ENCODE measurements at places on chromosomes 4 and X.

DNA sequence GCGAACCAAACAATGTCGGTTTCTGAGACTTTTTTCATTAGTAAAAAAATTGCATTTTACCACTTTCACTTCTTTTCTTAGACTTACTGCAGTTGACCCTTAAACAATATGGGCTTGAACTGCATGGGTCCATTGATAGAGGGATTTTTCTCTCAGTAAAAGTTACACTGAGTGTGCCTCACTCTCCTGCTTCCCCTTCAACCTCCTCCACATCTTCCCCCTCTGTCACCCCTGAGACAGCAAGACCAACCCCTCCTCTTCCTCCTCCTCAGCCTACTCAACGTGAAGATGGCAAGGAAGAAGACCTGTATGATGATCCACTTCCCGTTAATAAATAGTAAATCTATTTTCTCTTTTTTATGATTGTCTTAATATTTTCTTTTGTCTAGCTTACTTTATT, 43.4 kb downstream of the TEC start:
- DNase-seq: no peak

DNA sequence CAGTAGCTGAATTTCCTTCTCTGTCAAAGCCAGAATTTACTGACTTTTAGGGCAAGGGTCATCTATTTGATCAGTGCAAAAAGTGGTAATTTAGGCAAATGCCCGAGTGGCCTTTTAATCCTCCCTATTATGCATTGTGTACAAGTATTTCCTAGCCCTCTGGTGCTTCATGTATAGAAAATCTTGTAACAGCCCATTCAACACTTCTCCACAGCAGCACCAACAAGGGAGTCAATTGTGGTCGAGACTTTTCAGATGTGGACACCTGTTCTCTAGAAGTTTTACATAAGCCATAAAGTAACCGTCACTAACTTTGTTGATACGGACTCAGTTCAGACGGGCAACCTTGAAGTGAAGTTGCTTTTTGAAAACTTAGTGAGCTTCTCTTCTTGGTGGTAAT, 50.9 kb upstream of the FHDC1 start:
- no peak for DNase-seq

GRCh38 chrX:5233830-5234229, 994.8 kb downstream of the NLGN4X start:
- DNase-seq: no peak

DNA sequence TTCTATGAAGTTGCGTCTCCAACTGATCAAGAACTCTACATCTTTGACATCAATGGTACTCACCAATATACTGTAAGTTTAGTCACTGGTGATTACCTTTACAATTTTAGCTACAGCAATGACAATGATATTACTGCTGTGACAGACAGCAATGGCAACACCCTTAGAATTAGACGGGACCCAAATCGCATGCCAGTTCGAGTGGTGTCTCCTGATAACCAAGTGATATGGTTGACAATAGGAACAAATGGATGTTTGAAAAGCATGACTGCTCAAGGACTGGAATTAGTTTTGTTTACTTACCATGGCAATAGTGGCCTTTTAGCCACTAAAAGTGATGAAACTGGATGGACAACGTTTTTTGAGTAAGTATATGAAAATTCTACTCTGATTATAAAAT, 162.3 kb downstream of the DCTD start:
- DNase-seq: no peak

DNA sequence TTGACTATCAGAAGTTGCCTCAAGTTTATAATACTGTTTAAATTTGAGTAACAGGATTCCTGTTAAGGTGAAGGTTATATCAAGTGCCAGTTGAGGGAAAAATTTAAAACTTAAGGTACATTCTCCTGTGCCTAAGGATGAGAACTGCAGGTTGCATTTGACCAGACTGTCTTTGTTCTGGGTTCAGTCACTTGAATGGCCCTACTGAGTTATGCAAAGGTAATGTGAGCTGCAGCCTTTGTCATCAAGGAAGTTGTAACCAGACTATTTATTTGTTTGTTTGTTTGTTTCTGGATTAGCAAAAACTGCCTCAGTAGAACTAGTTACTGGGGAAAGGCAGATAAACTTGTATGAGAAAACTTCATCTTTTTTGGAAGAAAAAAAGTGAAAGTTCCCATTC, 131.9 kb downstream of the ATOH1 start:
- no peak for DNase-seq

DNA sequence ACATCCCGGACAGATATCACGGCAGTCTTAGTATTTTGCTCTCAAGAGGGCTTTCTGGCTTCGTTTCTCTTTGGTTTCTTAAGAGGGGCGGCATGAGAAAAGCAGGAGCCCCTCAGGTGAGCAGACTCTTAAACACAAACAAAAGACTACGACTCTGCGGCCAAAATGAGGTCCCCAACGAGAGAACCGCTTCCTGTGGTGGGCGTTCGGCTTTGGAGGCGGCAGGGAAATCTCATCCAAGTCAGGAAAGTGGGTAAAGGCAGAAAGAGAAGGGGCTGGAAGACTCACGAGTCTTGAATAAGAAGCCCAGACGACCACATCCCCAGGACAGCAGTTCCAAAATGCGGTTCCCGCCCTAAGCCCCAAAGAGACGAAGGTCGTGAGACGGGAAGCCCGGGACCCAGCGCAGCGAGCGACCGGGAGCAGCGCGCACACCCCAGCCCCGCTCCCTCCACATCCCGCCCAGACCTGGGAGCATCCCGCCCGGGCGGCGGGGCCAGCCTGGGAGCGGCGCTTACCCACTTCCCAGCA, 409 bp downstream of the UGDH start:
- no peak for DNase-seq

- DNase-seq: no peak
Observed at GRCh38 chr4:45475548-45475947, 648.3 kb downstream of the GABRG1 start.

- DNase-seq: no peak
Observed at GRCh38 chrX:111035991-111036390, 60.0 kb upstream of the PAK3 start.

- no peak for DNase-seq
Observed at GRCh38 chr4:73596001-73596400, 24.2 kb downstream of the RASSF6 start.

- DNase-seq: no peak
Observed at GRCh38 chr4:2059046-2059725, at the start of gene NAT8L. Gene NAT8L (plus strand): TSS chr4:2059327. CDS start chr4:2059512, 185 bp downstream.

DNA sequence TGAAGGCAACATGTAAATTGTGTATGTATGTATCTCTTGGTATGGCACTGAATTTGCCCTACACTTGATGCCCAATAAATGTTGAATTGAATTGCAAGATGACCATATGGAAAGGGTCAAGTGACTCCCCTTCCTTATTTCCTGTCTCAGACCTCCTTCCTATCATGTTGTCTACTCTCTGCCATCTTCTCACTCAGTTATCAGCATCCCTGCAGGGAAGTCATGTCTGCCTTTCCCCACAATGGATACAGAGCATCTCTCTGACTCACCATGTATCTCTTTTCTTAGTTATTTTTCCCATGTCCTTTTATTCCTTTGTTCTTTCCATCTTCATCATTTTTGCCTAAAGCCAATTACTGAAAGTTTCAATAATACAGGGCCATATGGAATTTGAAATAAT, 22.5 kb downstream of the BMX start:
- no peak for DNase-seq

- no peak for DNase-seq
Observed at GRCh38 chr4:3432381-3432790, 9.4 kb upstream of the HGFAC start.

DNA sequence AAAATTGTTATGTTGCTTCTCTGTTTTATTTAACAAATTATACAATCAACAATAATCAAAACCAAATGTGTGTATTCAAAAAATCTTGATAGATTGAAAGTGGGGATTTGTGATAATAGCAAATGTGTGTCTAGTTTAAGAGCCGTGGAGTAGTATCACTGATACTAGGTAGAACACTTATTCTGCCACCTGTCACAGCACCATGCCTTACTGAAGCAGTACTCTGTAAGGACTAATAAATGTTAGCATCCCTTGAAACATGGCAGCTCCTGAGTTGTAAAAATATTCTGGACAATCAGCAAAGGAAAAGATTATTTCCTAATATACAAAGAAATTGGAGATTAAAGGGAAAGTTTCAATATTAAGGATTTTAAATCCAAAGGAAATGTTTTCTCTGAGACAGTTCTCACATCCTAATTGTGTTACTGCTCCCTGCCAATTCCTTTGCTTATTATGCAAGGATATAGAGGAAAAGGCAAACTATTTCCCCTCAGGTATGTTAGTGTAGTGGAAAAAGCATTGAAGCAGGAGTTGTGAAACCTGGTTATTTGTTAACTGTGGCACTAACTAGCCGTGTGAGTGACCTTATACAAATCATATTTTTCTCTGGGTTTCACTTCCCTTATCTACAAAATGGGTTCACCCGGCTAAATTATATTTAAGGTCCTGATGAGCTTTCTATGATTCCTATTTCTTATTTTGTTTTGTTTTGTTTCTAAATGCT, 303.1 kb downstream of the ARHGAP24 start:
- DNase-seq: no peak

DNA sequence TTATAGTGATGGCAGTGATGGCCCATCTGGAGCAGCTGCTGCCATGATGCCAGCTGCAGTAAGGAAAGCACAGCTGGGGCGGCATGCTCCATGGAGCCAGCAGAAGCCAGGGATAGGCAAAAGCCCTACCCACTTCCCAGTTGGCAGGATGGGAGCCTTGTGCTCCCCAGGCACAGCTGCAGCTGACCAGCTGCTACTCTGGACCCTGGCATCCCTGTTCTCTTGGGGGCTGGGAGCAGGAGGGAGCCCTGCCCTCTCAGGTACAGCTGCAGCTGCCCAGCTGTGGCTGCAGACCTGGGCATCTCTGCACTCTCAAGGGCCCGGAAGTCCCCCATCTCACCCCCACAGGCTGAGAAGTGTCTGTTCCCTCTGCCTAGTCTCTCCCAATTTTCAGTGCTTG, 531.9 kb downstream of the PCDH18 start:
- no peak for DNase-seq

GRCh38 chr4:110989125-110989524, 366.2 kb upstream of the PITX2 start:
- no peak for DNase-seq

- DNase-seq: no peak
Observed at GRCh38 chr4:13548059-13548983, 4.0 kb upstream of the NKX3-2 start.

DNA sequence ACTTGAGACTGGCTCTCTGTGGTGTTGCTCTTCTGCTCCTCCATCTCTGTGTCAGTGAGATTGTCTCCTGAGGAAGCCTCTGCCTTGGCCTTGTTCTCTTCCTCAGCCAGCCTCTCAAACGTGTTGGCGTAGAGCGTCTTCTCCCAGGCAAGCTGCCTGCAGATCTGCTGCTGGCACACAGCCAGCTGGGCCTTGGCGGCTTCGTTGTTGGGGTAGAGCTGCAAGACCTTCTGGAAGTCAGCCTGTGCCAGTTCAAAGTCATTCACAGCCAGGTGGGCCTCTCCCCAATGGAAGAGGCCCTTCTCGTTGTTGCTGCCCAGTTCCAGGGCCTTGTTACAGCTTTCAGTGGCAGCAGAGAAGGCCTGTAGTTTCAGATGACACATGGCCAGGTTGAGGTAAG, 159.1 kb downstream of the NDST3 start:
- no peak for DNase-seq

GRCh38 chrX:86714441-86714840, 566.2 kb downstream of the DACH2 start:
- no peak for DNase-seq

DNA sequence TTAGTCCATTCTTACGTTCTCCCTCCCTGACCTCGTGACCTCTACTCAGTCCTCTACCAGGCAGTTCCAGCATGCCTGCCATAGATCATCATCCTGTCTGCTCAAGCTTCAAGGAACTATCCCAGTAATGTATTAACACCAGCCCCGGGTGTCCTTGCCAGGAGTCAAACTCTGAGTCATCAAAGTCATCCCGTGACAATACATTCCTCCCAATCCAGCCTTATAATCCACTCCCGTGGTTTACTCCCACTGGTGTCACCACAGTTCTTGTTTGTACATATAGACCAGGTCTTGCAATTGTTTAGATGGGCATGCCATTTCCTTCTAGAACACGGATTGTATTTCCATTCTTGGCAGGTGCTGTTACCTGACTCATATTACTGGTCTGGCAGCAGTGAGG, 68.7 kb upstream of the TAB3 start:
- DNase-seq: no peak

GRCh38 chrX:142040906-142041305, 137.2 kb downstream of the MAGEC1 start:
- no peak for DNase-seq

- DNase-seq: no peak
Observed at GRCh38 chr4:174429701-174430410, 92.4 kb downstream of the HPGD start.

GRCh38 chr4:139986689-139987501, 167.1 kb downstream of the MAML3 start:
- DNase-seq: no peak

- no peak for DNase-seq
Observed at GRCh38 chr4:63894161-63894560, 515.1 kb downstream of the TECRL start.

- no peak for DNase-seq
Observed at GRCh38 chr4:168797738-168798375, 212.2 kb downstream of the CBR4 start.

DNA sequence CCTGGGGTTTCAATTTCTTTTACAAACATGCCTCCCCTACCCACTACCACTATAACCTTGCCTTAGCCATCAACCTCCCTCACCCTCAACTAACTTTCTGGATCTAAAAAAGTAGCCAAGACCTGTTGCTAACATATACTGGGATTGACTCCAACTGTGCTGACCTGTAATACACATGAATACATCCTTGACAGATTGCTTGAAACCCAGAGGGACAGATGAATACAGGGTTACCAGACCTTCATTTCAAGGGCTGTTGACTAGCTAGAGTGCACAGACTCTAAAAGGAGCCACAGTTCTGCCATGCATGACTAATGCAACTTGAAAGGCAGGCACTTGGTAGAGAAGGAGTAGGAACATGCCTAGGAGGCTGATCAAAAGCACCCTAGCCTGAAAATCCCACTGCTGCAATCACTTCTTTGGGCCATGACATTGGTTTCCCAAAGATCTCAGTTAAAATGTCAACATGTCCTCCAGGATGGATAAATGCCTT, 121.0 kb downstream of the PCDH19 start:
- DNase-seq: no peak

- no peak for DNase-seq
Observed at GRCh38 chr4:153198719-153199118, 5.5 kb upstream of the TRIM2 start.

GRCh38 chr4:77434299-77435092, 171.1 kb upstream of the CXCL13 start:
- no peak for DNase-seq

GRCh38 chr4:114040319-114041116, 61.1 kb upstream of the ARSJ start:
- no peak for DNase-seq

- no peak for DNase-seq
Observed at GRCh38 chr4:161546902-161547301, 616.9 kb downstream of the FSTL5 start.

Data from activated CD8-positive, alpha-beta memory T cell treated with anti-CD3 and anti-CD28 coated beads for 4 hours (primary cell).